Mesenchymal stem cell (in vitro differentiated cells and primary cell): ENCODE measurements at places on chromosomes 5 and 9.
A peak's percentile ranks its signal among the peaks of the same experiment; 100 is the strongest.

- DNase-seq = peak; percentile 36
- H3K4me1 ChIP-seq = no peaks in the 10 kb centered on the region
- H3K36me3 ChIP-seq = no peaks in the 10 kb centered on the region
- no peaks in the 10 kb centered on the region for H3K27me3 ChIP-seq
- H3K4me3 ChIP-seq = no peak overlapping the region
Observed at GRCh38 chr5:173664154-173664526, 47.7 kb upstream of the BOD1 start.

DNA sequence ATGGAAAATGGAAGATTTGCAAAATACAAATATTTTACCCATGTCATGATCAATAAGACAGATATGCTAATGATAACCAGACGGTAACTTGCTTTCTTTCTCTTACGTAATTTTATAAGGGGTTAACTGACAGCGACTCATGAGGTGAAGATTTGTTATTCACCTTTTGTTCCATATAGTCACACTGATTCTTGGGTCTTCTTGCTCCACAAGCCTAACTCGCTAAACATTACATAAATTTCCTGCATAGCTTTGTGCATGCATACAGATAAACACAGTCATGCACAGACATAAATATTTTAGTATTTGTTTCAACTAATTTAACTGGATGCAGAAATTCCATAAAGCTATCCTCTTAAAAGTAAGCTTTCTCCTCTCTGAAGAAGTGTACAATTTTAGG is 225.9 kb downstream of the VPS13A start:
- no peak for DNase-seq
- no peaks in the 10 kb centered on the region for H3K4me1 ChIP-seq
- H3K27ac ChIP-seq = no peak overlapping the region
- H3K27me3 ChIP-seq = no peaks in the 10 kb centered on the region
- H3K36me3 ChIP-seq = peaks cover 4% of the 10 kb centered on the region

DNA sequence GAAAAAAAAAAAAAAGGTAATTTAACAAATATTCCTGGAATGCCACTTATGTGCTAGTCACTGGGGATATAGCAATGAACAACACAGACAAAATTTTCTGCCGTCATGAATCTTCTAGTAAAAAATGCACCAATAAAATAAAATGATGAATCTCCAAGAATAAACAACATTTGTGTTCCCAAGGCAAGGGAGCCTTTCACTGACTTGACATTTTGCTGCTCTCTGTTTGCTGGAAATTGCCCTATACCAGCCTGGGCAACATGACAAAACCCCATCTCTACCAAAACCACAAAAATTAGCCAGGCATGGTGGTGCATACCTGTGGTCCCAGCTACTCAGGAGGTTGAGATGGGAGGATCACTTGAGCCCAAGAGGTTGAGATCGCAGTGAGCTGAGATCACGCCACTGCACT is 64.5 kb upstream of the ERBIN start:
- no peaks in the 10 kb centered on the region for H3K36me3 ChIP-seq
- no peaks in the 10 kb centered on the region for H3K27me3 ChIP-seq
- DNase-seq = peak; percentile 91

GRCh38 chr5:73892218-73892617 is 266.2 kb downstream of the ARHGEF28 start:
- peaks cover 5% of the 10 kb centered on the region for H3K4me1 ChIP-seq
- H3K27me3 ChIP-seq = no peaks in the 10 kb centered on the region
- no peaks in the 10 kb centered on the region for H3K36me3 ChIP-seq
- no peak for DNase-seq
- no peak overlapping the region for H3K4me3 ChIP-seq

DNA sequence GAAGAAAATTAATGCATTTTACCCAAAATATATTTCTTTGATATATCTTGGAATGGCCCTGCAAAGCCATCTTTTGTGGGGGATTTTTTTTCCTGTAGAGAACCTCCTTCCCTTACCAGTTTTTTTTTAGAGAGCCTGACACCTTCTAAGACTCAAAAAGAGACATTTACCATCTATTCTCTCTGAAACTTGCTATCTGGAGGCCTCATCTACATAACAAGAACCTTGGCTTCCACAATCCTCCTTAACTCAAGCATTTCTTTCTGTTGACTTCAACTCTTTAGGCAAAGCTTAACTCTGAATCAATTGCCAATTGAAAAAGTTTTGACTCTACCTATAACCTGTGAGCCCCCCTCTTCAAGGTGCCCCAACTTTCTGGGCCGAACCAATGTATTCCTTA is 6.2 kb downstream of the SLC45A2 start:
- no peak overlapping the region for H3K4me3 ChIP-seq
- DNase-seq = no peak
- H3K27me3 ChIP-seq = no peaks in the 10 kb centered on the region
- no peak overlapping the region for H3K27ac ChIP-seq

DNA sequence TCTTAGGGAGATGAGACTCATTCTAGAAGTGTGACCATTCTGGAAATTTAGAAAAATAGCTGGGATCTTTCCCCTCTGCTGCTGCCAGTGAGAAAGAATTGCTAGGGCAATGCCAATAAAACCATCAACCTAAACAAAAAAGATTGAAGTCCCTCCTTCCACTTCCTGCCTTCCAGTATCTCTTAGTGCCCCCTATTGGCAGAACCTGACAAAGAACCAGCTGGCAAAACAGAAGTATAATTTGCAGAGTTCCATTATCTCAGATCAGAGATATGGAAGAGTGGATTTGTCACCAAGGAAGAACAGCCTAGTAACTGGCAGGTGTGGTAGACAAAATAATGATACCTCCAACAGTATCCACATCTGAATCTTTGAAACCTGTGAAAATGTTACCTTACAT is 13.8 kb upstream of the PLCXD3 start:
- H3K36me3 ChIP-seq = no peaks in the 10 kb centered on the region
- no peak overlapping the region for H3K27ac ChIP-seq
- DNase-seq = no peak
- no peaks in the 10 kb centered on the region for H3K27me3 ChIP-seq
- no peak overlapping the region for H3K4me3 ChIP-seq

- H3K4me1 ChIP-seq = peaks cover 2% of the 10 kb centered on the region
- H3K4me3 ChIP-seq = no peak overlapping the region
- H3K27ac ChIP-seq = no peak overlapping the region
- no peaks in the 10 kb centered on the region for H3K27me3 ChIP-seq
- no peaks in the 10 kb centered on the region for H3K36me3 ChIP-seq
- no peak for DNase-seq
Observed at GRCh38 chr5:1529498-1529897, 5.7 kb upstream of the LPCAT1 start.

DNA sequence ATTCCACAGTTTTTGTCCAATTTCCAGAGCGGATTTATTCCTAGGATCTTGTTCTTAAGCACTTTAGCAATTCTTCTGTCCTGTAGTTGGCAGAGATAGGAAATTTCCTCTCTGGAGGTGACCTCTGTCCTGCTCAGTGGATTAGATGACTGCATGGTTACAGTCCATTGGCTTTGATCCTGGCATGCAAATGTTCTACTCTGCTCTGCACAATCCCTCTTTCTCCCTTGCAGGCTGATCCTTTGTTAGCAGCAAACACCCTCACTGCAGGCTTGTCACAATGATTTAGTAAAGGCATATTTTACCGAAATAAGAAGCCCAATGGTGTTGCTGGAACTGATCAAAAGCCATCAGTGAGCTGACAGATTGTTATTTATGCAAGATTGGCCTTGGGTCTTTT is 243.8 kb downstream of the COX7C start:
- no peaks in the 10 kb centered on the region for H3K4me1 ChIP-seq
- DNase-seq = no peak
- H3K36me3 ChIP-seq = no peaks in the 10 kb centered on the region
- H3K27me3 ChIP-seq = peaks cover 4% of the 10 kb centered on the region
- H3K27ac ChIP-seq = no peak overlapping the region

GRCh38 chr5:135149956-135150723 is 116.1 kb upstream of the PITX1 start:
- no peak for DNase-seq
- no peak overlapping the region for H3K27ac ChIP-seq
- peaks cover 19% of the 10 kb centered on the region for H3K27me3 ChIP-seq
- no peaks in the 10 kb centered on the region for H3K4me1 ChIP-seq
- H3K4me3 ChIP-seq = no peak overlapping the region
- H3K36me3 ChIP-seq = no peaks in the 10 kb centered on the region

DNA sequence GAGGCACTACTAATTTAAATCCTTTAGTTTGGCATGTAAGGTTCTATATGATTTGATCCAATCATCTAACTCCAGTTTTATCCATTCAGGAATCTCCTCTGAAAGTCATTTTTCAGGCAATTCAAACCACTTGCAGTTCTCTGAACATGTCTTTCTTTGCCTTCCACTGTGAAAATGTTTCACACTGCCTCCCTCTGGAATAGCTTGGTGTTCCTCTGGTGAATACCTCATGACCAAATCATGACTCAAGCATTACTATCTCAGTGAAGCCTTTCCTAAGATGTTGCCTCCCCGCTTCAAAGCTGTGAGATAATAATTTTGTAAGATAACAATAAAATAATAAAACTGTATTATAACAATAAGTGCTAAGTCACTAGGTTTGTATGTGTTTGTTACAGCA is 981.1 kb downstream of the DTWD2 start:
- DNase-seq = no peak
- no peak overlapping the region for H3K4me3 ChIP-seq
- no peaks in the 10 kb centered on the region for H3K36me3 ChIP-seq
- no peaks in the 10 kb centered on the region for H3K27me3 ChIP-seq
- H3K27ac ChIP-seq = no peak overlapping the region
- H3K4me1 ChIP-seq = no peaks in the 10 kb centered on the region

- peak; percentile 52 for DNase-seq
- peak overlapping the region; percentile 88 for H3K27ac ChIP-seq
- peaks cover 70% of the 10 kb centered on the region for H3K36me3 ChIP-seq
Observed at GRCh38 chr9:127523312-127523851, 72.1 kb downstream of the LRSAM1 start.

DNA sequence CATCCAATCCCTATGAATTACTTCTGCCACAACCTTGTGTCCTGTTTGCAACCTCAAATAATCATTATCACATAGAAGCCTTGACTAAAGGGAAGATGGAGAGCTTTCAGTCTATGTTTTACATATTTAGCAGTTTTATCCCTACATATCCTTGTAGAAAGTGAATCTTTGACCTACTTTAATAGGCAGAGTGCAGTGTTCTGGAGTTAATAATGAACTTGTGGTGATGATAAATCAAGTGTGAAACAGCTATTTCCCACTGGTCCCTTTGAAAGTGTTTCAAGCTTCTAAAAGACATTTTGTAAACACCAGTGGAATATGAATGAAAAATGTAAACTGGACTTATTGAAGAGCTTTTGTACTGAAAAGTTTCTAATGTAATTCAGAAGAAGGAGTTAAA is 406.7 kb downstream of the GABRG2 start:
- no peaks in the 10 kb centered on the region for H3K36me3 ChIP-seq
- no peaks in the 10 kb centered on the region for H3K27me3 ChIP-seq
- peaks cover 2% of the 10 kb centered on the region for H3K4me1 ChIP-seq
- no peak overlapping the region for H3K4me3 ChIP-seq

DNA sequence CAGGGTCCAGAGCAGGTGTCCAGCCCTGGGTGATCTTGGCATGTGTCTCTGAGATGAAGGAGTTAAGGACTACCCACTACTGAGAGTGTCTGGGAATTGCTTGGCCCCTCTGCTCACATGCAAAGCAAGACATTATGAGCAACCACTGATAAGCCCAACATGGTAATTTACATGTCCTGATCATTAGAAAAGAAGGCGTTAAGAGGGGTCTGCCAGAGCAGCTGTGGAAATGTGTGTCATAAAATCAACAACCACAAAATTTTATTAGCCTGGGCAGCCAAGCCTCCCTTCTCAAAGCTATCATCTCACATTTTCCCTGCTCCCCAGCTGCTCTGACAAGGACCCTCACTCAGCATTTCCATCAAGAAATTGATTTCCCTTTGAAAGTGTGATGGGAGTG is 351.0 kb downstream of the SPOCK1 start:
- no peak overlapping the region for H3K4me3 ChIP-seq
- no peak for DNase-seq
- no peaks in the 10 kb centered on the region for H3K36me3 ChIP-seq

DNA sequence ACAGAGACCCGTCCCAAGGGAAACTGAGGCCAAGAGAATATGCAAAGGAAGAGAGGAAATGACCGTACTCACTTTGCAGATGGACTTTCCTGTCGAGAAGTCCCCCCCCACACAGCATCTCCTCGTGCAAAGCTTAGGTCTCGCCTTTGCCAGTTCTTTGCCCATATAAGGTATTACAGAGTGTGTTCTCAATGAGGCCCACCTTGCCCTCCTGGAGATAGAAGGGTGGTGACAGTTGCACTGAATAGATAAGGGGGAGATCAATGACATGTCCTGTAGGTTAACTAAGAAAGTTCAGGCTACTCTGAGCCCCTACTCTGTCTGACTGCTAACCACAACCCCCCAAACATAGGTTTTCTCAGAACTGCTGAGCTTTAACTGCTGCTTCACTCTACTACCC is 68.2 kb upstream of the SPTLC1 start:
- peaks cover 26% of the 10 kb centered on the region for H3K4me1 ChIP-seq
- H3K4me3 ChIP-seq = no peak overlapping the region
- no peak for DNase-seq
- H3K27ac ChIP-seq = no peak overlapping the region
- H3K27me3 ChIP-seq = peaks cover 31% of the 10 kb centered on the region

DNA sequence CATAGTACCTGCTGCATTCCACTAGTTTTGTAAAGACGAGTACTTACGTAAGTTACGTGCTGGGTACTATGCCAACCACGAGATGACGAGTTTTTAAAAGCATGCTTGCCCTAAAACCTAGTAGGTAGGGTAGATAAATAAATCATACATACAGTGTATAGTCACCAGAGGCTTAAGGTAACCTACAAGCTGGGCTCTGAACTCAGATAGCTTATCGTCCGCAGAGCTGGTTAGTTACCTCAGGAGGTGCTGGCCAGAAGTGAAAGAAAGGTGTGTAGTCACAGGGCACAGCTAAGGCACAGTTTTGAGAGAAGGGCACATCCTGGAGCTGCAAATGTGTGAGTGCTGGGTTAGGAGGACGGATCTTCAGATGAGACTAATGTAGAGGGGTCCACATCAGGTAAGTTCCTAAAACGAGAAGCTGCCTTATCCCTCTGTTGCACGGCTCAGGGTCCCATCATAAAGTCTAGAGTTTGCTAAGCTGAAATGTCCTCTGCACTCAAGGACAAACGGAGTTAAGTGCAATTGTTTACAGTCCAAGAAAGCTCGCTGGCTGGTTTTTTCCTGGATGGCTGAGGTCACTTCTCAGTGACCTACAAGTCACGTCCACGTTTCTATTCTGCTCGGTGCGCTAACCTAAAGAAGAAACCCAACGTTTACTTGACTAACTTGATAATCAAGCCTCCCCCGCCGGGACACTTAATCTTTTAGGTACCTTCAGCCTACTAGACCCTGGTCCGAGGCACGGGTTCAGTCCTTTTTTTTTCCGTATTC is 1.1 kb upstream of the SNX24 start:
- peaks cover 4% of the 10 kb centered on the region for H3K4me1 ChIP-seq
- H3K27ac ChIP-seq = peak overlapping the region; percentile 87
- peak; percentile 29 for DNase-seq
- H3K4me3 ChIP-seq = no peak overlapping the region
- no peaks in the 10 kb centered on the region for H3K27me3 ChIP-seq

GRCh38 chr9:34540827-34541226 is 18.0 kb upstream of the ENHO start:
- DNase-seq = peak; percentile 81
- no peak overlapping the region for H3K4me3 ChIP-seq
- H3K27me3 ChIP-seq = peaks cover 36% of the 10 kb centered on the region
- H3K27ac ChIP-seq = no peak overlapping the region
- H3K4me1 ChIP-seq = no peaks in the 10 kb centered on the region
